Stimulated activated CD4-positive, alpha-beta T cell treated with anti-CD3 and anti-CD28 coated beads, Interleukin-12 subunit alpha, Interleukin-12 subunit beta, amount 100 ng/mL, for 4 hours (primary cell): ENCODE measurements at places on chromosomes 11 and 22.

DNA sequence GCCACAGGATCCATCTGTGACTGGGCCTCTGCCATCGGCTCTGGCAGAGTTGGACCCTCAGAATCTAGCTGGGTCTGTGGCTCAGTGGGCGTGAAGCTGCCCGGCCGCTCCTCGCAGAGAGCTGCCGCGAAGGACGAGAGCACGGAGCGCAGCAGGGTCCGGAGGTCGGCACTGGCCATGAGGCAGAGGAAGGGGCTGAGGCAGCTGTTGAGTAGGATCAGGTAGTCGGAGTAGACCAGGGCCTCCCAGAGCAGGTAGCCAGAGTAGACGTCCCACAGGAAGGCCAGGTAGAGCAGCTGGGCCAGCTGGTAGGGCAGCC lies 912 bp downstream of the GPR152 start:
- DNase-seq = no peak

DNA sequence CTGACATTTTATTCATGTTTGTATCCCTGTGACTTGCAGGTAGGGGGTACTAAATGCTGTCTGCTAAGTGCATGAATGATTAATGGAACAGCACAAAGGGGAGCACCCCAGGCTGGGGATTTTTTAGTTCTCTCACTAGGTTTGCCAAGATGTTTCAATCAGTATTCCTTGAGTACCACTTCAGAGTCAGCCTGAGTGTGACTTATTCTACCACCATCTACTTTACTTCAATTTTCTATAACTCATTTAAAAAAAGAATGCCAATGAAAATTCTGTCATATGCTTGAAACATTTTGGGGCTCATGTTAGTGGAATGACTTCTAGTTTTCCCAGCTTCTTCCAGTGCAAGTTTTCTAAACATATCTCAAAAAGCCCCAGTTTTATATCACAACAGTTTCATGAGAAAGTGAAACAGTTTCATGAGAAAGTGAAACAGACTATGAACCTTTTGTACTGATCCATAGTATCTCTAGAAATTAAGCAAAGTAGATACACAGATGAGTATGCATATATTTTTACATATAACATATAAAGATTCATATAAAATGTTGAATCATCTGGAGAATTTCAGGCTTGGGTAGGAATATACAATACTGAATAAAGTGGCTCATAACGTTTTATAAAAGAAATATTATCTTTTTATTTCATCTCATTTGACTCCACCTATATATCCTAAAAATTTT lies 252.4 kb downstream of the GRM5 start:
- no peak for DNase-seq

DNA sequence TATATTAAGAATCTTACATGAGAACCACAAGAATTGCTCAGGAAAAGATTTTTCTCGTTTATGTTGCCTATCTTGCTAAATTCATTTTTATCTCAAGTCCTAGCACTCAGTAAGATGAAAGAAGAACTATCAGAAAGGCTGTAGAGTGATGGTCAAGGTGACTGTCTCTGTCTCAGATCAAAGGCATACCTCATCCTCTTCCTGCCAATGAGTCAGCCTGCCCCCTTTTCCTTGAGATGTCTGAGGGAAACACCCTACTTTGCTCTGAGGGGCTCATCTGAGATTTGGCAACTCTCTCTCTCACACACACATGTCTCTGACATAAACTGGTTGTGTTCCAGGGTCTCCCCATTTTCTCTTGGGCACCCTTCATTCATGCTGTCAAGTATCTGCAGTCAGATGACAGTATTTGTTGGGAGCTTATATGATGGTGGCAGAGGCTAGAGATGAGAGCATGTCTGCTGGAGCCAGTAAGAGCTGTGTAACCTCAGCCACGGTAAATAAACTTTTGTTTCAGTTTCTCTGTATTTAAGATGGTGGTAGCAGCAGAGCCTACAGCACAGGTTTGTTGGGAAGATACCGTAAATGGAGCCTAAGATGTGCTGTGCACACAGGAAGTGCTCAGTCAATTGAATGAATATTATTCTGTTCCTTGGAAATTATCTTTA lies 1.6 kb downstream of the MMP27 start:
- DNase-seq = no peak

DNA sequence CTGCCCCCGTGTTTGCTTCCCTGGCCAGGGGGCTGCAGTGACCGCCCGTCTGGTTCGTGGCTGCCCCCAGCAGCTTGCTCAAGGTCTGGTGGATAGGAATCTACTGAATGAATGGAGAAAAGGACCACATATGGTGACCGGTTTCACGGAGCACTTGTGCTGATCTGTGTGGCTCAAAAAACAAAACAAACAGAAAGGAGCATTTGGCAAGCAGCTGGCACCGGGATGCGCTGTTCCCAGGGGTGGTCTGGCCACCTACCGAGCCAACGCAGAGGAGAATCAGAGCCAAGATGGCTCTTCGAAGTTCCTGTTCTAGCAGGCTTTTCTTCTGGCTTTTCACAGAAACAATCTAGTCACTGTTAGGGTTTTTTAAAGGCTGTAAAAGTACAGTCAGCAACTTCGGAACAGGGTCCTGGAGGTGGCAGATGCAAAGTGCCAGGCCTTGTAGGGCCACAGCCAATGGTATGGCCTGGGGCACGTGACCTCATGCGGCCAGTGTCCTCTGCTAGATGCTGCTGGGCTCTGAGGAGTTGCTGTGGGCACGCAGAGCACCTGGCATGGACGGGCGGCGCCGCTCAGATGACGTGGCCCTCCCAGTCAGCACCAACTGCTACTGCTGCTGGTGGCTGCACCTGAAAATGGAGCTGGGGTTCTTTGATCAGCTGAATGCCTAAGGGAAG lies 27.3 kb upstream of the PACSIN2 start:
- no peak for DNase-seq
